ENCODE measurements at places on chromosomes 3 and 15.

DNA sequence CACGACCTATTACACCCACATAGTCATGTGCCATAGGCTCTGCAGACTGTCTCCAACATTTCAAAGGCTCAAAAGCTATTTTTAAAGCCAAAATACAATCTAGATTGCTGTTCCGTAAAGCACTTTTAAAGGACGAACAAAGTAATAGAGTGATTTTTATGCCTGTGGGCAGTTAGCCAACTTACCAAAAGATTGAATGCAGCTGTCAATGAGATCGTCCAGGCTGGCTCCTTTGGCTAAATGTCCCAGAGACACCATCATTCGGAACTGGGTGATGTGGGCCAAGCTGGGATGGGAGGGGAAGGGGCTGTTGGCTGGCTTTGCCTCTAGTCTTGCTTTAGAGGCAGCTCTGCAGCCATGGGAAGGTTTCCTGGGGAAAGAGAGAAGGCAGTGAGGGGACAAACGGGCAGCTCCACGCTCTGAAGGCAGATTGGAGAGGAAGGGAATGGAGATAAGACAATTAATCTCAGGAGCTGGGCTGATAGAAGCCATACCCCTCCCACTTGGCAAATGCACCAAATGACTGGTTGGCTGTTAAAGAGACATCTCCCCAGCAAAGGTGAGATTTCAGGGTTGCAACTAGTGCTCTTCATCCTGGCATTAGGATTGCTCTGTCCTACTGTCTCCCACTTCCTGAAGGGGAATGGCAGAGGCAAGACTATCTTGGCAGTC, 4.8 kb downstream of the RASGRP1 start:
- peak; percentile 16 for DNase-seq

DNA sequence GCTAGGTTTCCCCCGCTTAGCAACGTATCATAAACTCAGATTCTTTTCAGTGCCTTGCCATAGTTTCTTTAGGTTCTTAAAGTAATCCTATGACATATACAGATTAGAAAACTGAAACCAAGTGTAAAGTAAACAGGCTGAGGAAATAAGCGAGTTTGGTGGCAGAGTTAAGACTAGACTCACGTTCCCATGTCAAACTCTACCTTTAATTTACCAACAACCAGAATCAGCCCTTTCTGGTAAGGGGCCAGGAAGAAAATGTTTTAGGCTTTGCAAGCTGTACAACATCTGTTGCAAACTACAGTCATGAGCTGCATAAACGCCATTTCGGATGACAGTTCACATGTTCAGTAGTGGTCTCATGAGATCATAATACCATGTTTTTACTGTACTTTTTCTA, 128.0 kb upstream of the PRICKLE2 start:
- DNase-seq, result peak; percentile 54

DNA sequence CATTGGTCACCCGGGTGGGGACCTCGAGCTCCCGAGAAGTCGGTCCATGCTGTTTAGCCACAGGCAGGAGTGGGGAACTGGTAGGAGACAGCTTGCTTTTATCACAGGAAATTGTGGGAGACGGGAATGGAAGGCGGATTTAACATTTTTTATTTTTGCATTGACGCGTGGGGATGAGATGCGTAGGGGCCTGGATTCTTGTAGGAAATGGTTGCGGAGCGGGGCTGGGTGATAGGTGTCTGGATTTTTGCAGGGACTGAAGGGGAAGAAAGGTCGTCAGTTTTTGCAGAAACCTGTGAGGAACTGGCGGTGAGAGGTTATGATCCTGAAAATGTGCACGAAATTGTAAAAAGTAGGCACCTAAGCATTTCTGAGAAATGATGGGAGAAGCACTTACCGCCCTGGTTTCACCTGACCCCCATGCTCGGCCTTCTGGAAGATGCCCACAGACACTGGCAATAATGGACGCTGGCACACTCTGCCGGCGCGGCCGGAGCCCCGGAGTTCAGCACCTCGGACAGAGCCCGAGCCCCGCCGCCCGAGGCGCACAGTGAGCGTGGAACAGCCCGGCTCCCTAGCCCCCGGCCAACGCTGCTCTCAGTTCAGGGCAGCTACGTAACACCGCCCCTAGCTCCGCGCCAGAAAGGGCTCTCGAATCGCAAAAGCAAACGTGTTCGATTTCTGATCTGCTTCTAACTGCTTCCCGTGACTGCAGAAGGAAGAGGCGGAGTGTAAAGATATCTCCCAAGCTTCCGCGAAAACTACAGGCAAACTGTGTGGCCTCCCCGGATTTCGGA, 928 bp downstream of the ANKRD34C start:
- DNase-seq, result peak; percentile 24

DNA sequence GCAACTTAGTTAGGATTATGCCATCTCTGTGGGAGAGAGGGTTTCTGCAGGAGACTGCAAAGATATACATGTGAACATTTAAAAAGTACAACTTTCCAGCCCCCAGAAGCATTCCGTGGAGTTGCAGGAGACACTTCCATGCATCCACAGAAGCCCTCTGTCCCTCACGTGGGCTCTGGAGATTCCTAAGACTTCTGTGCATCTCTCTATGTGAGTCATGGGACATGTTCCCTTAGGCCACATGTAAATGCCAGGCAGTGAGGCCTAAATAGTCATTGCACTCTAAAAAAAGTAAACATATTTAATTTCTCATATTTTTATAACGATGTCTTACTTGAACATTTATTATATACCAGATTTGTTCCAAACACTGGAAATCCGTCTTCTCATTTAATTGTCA, 126.5 kb upstream of the ROPN1 start:
- DNase-seq, result peak; percentile 67

- DNase-seq, result peak; percentile 87
Measured at GRCh38 chr3:172142051-172142863, 102.9 kb downstream of the FNDC3B start.

All from fibroblast of mammary gland (primary cell).